ENCODE measurements at places on chromosomes 6 and 20.

DNA sequence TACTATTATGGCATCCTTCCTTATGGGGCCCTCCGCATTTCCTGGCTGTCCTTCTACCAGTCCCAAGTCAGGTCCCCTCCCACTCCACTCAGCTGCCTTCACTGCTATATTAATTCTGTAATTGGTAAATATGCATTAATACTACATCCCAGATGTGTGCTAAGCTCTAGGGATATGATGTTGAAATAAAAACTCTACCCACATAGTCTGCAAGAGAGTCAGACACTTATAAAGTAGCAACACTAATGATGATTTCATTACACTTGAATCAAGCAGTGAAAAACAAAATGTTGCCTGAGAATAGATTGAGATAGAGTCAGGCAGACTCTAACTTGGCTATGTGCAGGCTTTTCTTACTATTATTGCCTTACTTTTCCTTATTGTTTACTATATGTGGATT lies 62.4 kb downstream of the AIG1 start:
- DNase-seq = no peak

DNA sequence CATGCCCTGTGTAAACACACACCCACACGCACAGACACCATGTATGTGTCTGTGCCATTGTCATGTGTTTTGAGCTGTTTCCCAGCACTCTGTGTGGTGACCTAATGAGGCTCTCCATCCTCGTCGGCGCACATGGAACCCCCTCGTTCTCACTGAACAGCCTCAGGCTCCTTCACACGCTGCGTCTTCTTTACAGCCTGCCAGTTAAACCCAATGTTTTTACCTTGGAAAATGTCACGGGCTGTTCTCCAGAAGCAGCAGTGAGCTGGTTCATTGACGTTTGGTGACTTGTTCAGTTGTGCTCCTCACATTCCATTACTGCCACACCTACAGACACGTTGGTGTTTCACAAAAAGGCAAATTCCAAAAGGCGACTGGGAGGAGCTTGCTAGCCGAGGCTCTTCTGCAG lies 201.0 kb upstream of the FOXQ1 start:
- DNase-seq = no peak

GRCh38 chr6:96304997-96305396 lies 216.6 kb upstream of the UFL1 start:
- DNase-seq = no peak

DNA sequence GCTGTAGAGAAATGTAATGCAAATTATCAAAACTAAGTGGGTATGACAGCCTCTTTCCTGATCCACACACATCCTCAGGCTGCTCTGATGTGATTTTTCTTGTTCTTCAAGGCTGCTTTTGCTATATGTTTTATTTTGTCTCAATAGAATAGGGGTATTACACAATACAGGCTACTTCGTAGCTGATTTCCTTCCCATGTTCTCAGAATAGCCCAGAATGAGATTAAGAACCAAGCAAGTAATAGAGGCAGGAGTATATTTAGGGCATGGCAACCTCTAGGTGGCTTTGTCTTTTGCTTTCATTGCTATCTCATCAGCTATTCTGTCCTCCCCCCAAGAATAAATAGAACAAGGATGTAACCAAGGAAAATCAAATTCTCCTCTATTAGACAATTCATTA lies 241.8 kb downstream of the ALDH8A1 start:
- DNase-seq = no peak

DNA sequence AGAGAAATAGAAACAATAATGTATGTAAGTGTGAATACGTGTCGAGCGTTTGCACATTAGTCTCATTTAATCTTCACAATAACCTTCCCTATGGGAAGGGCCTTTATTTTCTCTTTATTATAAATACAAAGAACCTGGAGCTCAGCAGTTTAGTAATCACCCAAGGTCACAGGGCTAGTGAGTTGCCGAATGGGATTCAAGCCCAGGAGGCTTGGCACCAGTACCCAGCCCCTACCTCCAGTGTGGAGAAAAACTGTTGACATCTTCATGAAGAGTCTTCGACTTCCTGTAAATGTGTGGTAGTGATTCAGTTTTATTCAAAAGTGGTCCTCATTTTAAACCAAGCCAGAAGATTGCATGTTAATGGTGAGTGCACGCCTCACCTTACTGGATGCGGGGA lies 162.8 kb downstream of the SCML4 start:
- DNase-seq = no peak

Data from AG08396 (cell line).